ENCODE measurements at places on chromosomes 4 and X.

- no peak for DNase-seq
These were observed 40.8 kb upstream of the ANXA10 start for GRCh38 chr4:168051526-168051925.

DNA sequence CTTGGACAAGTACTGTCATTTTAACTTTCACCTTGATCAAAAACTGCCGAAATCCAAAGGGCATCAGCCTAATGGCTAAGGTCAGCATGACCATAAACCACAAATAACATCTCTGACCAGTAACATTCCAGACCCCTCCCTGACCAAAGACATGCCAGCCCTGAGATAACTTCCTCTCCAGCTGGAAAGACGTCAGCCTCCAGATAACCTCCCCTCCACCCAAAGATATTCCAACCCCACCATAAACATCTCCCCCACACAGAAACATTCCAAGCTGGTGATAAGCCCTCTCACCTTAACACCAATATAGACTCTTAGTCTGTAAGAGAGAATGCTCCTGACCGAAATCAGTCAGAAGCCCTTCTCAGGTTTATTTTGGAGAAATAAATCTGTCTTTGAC, 7.4 kb downstream of the PPP1R2C start:
- DNase-seq: no peak

DNA sequence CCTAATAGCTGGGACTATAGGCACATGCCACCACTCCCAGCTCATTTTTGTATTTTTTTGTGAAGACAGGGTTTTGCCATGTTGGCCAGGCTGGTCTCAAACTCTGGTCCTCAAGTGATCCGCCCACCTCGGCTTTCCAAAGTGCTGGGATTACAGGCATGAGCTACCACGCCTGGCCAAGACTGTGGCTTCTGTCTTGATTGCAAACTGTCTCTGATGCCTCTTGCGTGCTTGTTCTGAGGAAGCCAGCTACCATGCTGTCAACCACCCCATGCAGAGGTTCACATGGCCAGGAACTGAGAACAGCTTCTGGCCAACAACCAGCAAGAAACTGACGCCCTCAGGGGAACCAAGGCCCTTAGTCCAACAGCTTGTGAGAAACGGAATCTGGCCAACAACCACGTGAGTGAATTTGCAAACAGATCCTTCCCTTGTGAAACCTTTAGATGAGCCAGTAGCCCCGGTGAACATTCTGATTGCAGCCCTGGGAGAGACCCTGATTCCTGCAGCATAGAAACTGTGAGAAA, 71.2 kb downstream of the SUPT20HL2 start:
- no peak for DNase-seq

- DNase-seq: no peak
These were observed 59.3 kb downstream of the ARHGAP6 start for GRCh38 chrX:11606408-11606807.

GRCh38 chr4:24853142-24853541, 57.8 kb downstream of the SOD3 start:
- no peak for DNase-seq

DNA sequence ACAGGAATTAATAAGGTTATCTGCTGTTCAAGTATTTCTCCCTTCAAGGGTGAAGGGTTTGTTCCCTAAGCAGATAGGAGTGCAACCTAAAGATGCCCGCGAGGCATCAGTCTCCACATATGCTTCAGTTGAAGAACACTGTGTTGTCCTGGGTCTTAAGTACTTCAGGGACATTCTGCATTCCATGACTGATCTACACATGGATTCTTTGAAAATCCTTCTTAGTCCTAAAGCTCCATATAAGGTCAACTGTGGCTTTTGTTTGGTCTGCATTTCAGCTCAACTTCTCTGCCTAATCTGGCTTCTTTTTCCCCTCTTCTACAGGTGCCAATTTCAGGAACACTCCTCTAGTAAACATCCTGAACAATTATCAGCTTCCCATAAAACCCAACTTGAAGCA, 21.8 kb upstream of the CTSO start:
- no peak for DNase-seq

DNA sequence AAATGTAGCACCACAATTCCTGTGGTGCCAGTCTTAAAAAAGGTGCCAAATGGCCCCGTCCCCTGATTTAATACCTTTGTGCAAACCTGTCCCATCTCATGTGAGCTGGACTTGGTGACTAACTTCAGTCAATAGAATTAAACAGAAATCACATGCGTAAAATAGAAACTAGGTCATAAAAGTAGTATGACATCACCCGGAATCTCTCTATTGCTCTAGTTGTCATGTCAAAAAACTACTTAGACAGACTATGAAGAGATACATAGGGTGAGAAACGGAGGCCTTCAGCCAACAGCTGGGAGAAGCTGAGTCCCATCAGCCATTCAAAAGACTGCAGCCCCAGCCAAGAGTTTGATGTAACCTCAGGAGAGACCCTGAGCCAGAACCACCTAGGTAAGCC, 293.5 kb upstream of the HS3ST1 start:
- DNase-seq: no peak

GRCh38 chrX:150602296-150602695, 33.9 kb downstream of the MTM1 start:
- DNase-seq: no peak

DNA sequence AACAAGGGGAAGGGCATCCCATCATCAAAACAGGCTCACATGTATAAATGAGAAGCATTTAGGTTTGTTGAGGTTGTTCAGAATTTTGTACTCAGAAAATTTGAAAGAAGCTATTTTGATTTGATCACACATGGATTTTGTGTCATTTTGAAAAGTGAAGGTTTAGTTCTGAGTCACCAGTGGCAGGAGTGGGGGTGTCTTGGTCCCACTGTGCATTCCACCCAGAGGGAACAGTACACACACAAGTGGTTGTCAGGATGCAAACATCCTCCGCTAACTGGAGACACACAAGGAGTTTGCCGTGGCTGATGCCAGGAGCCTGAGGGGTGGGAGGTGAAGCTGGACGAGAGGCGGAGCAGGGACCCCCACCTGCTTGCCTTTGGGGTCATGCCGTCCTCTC, 198.2 kb upstream of the PSAPL1 start:
- DNase-seq: no peak

DNA sequence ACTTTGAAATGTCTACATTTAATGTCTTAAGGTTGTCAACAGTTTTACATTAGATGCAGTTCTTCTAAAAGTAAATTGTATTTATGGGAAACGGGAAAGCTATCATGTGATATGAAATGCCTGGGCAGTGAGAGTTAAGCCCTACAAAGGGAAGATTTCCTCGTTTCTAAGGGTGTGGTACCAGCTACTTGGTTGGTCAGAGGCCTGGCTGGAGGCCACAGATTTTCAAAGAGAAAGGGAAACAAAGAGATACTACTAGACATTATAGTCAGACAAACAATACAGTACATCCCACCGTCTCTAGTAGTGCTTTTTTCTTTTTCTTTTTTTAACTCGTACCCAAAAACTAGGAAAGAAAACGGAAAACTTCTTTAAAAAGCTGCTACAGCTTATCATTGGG, 467.8 kb downstream of the PCDH7 start:
- no peak for DNase-seq

- no peak for DNase-seq
These were observed 103.8 kb upstream of the LEF1 start for GRCh38 chr4:108272561-108272960.

DNA sequence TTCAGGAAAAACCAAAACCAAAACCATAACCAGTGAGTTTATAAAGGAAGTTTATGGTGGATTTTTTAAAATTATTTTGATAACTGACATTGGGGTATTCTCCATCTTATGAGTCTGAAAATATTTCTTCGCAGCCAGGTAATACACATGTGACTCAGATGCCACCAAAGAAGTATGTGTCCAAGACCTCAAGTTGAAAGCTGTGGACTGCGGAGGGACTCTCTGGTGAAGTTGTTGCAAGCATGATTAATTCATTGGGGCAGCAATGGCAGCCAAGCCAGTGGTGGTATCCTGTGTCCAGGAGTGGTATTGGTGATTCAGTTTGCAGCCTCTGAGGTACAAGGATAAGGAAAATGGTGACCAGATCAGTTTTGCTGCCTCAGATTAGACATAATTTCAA, 14.0 kb upstream of the ADH5 start:
- no peak for DNase-seq

- no peak for DNase-seq
These were observed 64.4 kb downstream of the SEPSECS start for GRCh38 chr4:25095837-25096236.

- no peak for DNase-seq
These were observed 13.6 kb downstream of the FTHL17 start for GRCh38 chrX:31058284-31058683.

DNA sequence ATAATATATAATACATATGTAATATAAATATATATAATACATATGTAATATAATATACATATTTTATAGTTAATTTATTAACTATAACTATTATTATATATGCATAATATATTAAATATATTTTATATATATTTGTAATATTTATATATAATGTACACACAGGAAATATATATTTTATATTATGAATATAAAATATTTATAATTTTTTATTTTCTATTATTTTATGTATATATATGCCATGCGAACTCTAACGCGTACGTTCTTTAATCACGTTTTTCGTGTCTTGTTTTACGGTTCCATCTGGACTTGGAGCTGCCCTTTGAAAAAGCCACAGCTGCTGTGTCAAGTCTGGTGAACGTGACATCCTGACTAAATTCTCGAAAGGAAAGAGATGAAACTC, 332.1 kb downstream of the ASMT start:
- no peak for DNase-seq

DNA sequence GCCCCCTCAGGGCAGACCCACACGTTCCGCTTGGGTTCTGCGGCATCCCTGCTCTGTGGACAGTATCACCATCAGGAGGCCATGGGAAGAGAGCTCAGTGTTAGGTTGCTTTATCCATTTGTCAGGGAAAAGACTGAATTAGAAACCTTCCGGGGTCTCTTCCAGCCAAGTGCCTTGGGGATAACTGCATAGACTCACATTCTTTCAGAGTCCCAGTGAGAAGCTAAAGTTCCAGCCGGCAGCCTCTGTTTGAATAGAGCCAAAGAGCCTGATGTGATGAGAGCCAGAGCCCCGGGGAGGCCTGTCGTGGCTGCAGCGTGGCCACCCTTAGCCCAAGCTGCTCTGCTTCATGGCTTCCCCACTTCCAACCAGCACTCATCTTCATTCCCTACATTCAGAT, 85.2 kb downstream of the FHDC1 start:
- DNase-seq: no peak

DNA sequence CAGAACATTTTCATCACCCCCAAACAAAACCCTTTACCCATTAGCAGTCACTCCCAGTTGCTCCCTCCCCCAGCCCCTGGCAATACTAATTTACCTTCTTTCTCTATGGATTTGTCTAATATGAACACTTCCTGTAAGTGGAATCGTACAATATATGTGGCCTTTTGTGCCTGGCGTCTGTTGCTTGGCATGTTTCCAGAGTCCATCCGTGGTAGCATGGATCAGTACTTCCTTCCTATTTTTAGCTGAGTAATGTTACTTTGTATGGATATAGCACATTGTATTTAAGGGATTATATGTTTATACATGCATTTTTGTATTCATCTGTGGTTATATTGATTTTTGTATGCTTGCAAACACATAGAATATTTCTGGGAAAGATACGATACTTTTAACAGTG, 48.2 kb downstream of the PPEF1 start:
- no peak for DNase-seq

- no peak for DNase-seq
These were observed 195.2 kb upstream of the EPHA5 start for GRCh38 chr4:65865489-65865888.

GRCh38 chr4:48167538-48168263, 33.7 kb upstream of the TXK start:
- no peak for DNase-seq

DNA sequence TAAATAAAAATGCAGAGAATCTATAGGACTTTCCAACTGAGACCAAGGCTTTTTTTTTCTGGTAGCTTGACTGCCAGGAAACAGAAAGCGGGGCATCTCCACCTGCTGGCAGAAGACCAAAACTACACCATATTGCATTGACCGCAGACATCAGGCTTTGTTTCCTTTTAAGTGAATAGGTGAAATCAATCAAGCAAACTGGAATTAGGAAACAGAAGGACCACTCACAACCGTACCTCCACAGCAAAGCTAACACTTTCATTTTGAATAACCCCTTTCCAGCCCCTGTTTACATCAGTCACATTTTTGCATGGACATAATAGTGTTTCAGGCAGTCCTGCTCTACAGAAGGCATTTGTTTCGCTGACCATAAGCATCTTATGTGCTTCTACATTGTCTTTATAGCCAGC, 218.2 kb downstream of the IDS start:
- DNase-seq: no peak

- DNase-seq: no peak
These were observed 421.3 kb downstream of the FAT4 start for GRCh38 chr4:125736057-125736456.

DNA sequence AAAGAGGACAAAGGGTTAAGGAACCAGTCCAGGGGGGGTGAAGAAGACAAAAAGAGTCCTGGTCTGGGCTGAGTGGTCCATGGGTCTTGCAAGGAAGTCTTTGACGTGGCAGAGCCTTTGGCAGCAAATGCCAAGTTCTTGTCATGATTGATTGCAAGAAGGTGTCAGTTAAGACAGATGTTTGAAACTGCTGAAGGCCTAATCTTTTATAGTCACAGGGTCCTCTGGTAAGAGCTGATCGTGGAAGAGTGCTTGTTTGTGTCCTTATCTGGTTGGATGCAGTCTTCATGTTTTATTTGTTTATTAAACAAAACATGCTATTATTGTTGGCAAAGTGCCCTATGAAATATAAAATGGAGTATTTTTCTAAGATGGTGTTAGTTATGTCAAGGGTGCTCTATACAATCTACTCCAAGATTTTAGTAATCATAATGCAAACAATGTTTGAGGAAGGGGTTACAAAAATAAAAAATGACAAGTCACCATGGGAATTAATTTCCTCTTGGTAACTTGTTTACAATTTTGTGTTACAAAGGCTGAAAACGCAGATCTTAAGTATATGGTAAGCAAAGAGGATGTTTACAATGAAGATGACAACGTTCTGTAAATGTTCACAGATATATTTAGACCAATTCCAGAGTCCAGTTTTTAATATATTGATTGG, 85.9 kb downstream of the MAGED4 start:
- DNase-seq: no peak

- DNase-seq: no peak
These were observed 25.9 kb downstream of the PKD2 start for GRCh38 chr4:88033309-88033708.

GRCh38 chrX:80388206-80388605, 32.0 kb upstream of the TENT5D start:
- DNase-seq: no peak

GRCh38 chr4:80049813-80050534, 23.1 kb downstream of the ANTXR2 start:
- no peak for DNase-seq
